ENCODE measurements at places on chromosomes 5 and 9.

GRCh38 chr5:39314591-39314990, 49.7 kb downstream of the C9 start:
- no peak for DNase-seq

DNA sequence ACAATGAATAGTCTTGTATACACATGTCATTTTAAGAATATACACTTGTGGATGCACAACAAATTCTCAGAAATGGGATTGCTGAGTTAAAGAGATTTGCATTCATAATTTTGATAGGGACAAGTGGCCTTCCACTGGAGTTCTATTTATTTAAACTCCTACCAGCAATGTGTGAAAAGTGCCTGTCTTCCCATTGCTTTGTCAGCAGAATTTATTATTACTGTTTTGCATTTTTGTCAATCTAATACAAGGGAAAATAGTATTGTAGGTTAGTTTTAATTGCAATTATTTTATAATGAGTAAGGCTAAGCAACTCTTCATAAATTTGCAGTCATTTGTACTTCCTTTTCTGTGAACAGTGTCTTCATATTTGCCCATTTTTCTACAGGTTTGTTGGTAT, 55.0 kb downstream of the C9orf57 start:
- no peak for DNase-seq

DNA sequence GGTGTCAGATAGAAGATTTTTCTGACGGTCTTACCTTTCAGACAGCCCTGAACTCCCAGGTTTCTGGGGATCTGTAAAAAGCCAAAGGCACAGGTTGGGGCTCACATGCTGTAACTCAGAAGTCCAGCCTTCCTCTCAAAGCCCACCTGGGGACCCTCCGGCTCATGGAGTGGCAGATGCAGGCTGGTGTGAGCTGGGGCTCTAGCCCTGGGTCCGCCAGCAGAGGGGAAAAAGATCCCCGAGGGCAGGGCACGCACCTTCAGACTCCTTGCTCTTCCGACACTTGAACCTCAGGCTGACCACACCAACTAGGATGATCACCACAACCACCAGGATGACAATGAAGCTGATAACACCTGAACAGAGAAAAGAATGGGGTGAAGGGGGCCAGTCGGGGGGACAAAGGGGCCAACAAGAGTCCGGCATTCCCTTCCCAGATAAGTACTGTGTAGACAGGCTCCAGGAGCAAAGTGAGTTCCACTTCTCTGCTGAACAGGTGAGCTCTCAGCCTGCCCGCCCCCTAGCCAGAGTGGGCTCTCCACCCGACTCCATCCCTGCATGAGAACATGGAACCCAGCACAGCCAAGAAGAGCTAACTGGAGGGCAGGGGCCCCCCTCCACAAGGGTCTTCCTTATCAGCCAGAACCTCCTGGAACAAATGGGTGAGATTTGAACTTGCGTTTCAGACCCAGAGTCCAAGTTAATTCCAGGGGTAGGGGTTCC, 7.8 kb downstream of the ECSCR start:
- no peak for DNase-seq

DNA sequence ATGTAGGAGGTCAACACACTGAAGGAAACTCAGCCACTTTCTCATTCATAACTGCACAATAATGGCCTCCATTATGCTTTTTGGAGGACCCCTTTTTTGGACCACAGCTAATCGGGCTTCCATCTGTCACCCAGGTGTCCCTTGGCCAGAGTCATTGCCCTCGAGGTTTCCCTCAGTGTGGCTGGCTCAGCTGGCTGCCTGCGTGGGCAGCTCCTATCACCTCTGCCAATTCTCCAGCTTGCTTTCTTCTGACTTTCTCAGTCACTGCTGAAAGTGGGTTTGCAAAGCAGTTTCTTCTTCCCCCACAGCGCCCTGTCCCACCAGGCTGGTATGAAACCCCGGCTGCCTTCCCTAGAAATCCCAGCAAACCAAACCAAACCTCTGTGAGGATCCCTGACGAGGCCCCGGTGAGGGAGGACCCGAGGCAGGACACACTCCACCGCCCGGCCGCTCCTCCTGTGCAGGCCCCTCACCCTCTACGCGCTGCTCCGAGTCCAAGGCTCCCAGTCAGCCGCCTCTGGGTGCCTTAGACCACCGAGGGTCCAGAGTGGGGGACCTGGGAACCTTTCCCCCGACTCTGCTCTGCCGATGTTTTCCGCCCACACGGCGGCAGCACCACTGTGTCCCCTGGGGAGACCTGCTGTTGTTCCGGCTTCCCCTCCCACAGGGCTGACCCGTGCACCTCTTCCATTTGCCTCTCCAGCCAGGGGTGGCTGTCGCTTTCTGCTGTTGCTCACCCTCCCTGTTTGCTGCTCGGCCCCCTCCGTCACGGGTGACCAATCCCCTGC, 109.5 kb downstream of the TENT4A start:
- DNase-seq, result no peak

- no peak for DNase-seq
Measured at GRCh38 chr9:82531795-82532194, 531.1 kb downstream of the RASEF start.

DNA sequence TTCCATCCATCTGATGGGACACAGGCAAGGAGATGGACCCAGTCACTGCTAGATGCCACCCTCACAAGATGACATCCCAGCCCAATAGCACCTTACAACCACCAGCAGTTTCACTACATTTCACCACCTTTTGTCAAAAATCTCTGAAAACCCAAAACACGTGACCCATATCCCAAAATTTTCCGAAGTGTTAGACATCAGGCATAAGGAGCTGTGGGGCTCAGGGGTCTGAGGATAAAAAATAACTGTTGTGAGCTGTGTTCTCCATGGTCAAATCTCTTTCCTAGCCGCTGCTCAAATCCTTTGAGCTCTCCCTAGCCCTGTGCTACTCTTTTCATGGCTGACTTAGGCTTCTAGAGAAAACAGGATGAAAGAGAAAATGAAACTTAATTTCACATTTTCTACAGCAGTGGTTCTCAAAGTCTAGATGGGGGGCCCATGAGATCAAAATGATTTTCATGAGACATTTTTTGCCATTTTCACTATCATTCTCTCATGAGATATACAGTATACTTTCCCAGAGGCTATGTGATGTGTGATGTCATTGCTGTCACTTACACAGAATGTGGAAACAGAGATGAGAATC, 40.7 kb downstream of the TIMD4 start:
- no peak for DNase-seq

GRCh38 chr5:160504906-160505305, 83.3 kb downstream of the PTTG1 start:
- no peak for DNase-seq

DNA sequence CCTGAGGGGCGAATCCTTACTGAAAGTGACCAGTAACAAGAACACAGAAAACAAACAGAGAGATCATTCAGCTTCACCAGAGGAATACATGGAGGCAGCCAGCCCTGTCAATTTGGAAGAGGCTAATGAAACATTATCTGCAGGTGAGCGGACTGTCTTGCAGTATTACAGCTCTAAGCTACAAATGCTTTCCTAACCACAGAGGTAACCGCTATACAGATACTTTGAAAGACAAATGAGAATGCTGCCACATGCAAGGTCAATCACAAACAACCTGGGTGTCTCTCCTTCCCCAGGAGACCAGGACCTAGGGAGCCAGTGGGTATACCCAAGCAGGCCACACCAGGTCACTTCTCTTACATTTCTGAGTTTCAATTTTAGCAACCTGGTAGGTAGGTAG, 30.2 kb downstream of the EFNA5 start:
- no peak for DNase-seq

DNA sequence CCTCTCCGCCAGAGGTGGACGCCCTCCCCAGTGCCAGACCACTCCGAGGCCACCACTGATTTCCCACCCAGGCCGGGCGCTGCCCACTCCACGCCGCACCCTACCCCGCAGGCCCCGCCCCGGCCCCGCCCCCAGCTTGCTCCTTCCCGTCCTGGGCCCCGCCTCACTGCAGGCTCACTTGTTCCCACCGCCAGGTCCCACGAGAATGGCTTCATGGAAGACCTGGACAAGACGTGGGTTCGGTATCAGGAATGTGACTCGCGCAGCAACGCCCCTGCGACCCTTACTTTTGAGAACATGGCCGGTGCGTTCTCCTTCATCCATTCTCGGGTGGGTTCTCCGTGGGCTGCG, 6.5 kb downstream of the LRRC26 start:
- no peak for DNase-seq

DNA sequence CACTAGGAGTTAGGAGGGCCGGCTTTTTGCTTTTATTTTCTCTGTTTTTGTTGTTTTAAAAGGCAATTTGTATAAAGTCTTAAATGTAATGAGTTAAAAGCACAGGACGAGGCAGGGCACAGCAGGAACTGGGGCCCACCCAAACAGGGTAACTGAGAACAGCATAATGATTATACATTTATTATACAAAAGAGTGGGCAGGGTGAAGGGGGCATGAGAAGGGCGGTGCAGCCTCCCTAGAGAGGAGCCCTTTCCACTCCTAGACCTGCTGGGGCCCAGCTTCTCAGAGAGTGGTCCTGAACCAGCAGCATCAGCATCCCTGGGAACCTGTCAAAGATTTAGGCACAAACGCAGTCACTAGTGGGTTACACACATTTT, 438.0 kb downstream of the AGTPBP1 start:
- DNase-seq, result no peak

DNA sequence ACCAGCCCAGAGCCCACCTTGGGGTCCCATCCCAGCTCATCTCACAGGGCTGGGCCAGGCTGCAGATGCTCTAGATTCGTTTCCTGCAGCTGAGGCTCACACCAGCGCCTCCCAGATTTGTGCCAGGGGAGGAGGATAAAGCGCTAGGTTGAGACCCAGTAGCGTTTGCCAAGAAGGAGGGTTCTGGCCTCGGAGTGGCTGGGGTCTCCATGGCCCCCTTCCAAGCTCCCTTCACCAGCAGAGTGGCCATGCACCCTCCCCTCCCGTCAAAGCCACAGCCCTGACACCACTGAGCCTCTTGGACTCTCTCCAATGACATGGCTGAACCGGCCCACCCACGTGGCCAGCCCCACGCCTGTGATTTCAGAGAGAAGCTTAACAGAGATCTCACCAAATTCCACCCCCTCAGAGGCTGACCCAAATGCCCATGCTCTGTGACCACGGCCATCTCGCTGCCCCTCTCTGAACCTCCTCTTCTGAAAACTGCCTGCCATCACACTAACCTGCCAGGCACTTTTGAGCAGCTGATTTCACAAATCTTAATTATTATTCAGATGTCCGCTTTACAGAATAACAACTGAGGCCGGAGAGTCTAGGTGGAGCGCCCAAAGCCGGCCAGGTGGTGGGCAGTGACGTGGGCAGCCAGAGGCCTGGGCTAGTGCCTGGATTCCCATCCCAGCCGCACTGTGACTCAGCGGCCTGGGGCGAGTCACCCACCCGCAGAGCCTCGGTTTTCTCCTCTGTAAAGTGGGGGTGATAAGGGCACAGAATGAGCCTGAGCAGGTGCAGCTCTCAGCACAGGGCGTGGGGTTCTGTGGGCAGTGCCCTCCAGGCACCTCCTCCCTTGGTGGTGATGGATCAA, 155.7 kb downstream of the C9orf50 start:
- DNase-seq, result no peak

GRCh38 chr5:139446956-139447779, 7.8 kb upstream of the DNAJC18 start:
- no peak for DNase-seq

- no peak for DNase-seq
Measured at GRCh38 chr5:141778683-141779082, 96.7 kb upstream of the ARAP3 start.

DNA sequence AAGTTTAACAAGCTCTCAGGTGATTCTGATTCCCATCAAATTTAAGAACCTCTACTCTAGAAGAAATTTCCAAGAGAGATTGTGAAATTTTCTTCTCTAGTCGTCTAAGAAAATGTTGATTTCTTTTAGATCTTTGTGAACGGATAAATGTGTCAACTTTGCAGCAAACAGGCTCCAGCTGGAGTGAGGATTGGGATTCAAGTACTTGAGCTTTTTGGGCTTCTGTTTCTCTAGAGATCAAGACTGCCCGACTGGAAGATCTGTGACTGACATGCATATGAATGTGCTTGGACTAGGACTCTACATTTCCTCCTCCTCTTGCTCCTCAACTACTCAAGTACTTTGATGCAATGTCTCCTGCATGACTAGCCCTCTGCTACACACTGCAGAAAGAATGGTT, 388.3 kb downstream of the TMEM38B start:
- no peak for DNase-seq

GRCh38 chr5:144210655-144211054, 40.0 kb downstream of the KCTD16 start:
- no peak for DNase-seq

DNA sequence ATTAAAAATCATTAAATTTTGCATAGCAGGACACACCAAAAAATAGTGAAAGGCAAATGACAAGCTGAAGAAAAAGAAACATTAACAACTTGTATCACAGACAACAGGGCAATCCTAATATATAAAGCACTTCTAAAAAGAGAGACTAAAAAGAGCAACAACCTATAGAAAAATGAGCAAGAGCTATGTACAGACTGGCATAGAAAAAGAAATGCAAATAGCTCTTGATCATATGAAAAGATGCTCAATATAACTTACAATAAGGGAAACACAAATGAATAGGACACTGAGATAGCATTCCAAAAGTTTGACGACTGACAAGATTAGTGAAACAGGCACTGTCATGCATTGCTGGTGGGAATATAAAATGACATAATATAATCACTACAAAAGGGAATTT, 235.9 kb downstream of the SEC61B start:
- no peak for DNase-seq

DNA sequence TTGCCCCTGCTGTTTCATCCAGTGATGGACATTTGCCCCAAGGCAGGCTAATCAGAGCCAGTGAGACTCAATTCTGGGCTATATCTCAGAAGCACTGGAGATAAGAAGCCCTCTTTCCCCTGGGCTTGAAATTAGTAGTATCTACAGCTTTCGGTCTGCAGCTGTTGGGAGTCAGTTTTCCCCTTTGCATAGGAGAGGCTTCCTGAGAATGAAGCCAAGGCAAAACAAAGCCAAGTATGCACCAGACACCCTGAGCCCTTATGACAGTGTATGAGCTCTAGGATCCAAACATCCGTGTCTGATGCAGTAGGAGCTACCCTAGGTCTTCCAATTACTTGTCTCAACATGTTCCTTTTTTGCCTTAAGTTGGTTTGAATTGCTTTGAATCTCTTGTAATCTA, 79.2 kb upstream of the PANK3 start:
- DNase-seq, result no peak

- DNase-seq, result no peak
Measured at GRCh38 chr5:62720031-62720441, 141.4 kb downstream of the LRRC70 start.

DNA sequence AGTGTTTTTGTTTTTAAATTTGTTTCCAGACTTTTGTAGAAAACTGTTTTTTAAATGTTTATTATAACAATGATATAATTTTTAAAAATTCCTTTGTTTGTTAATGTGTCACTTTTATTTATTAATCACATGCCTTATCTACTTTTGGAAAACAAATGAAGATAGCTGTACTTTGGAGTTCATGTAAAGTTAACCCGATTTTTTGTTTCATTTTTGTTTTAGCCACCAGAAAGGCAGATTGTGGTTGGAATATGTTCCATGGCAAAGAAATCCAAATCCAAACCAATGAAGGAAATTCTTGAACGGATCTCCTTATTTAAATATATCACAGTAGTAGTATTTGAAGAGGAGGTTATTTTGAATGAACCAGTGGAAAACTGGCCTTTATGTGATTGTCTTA, 13.1 kb downstream of the PPIP5K2 start:
- DNase-seq, result no peak

GRCh38 chr5:73093943-73094342, 26.4 kb upstream of the TMEM171 start:
- DNase-seq, result no peak

Data from cortex of kidney (tissue), 1 donor.